Ecto neural progenitor cell (in vitro differentiated cells): ENCODE measurements at places on chromosomes 2 and 18.

GRCh38 chr2:71879509-71880184, 268.0 kb downstream of the CYP26B1 start:
- DNase-seq = no peak

DNA sequence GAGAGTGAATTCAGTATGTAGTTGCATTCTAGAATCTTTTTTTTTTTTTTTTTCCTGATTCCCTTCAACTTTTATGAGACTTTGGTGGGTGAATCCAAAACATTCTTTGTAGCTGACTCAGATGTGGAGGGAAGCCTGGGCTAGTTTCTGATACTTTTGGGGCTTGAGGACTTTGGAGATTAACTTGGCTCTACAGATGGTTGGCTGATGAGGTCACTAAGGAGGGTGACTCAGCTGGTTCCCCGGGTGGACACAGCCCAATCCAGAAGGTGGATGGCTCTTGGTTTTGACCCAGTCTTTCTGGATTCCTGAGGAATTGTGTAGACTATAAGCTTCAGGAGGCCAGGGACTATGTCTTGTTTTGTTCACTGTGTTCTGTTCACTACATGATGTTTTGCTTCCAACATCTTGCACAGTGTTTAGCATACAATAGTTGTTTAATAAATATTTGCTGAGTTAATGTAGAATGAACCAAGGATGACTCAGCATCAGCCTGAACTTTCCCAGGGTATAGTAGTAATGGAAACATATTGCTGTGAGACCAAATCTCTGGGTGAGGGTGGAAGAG, 30.5 kb downstream of the LAMA3 start:
- no peak for DNase-seq

DNA sequence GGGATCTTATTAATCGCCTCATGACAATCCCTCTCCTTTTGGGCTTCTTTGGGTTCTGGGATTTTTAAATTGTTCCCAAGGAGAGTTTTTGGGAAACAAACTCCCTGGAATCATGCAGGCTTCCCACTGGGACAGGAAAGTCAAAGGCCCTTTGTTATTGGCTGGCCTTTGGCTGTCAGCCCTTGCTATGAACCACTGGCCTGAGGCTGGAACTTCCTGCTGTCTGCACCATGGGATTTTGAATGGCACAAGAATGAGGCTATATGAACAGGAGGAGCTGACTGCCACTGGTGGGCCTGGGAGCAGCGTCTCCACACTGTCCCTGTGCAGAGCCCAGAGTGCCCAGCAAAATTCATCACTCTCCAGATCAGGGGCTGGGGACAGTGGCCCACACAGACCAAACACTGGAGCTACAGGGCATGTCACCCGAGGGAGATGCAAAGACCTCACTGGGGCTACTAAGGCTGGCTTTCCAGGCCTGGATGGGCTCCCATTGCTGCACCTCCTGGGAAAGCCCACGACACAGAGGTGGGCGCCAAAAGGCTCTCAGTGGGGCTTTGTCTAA, 35.7 kb downstream of the STEAP3 start:
- no peak for DNase-seq

- DNase-seq = no peak
These were observed 36.5 kb downstream of the SLC8A1 start for GRCh38 chr2:40415391-40415790.

DNA sequence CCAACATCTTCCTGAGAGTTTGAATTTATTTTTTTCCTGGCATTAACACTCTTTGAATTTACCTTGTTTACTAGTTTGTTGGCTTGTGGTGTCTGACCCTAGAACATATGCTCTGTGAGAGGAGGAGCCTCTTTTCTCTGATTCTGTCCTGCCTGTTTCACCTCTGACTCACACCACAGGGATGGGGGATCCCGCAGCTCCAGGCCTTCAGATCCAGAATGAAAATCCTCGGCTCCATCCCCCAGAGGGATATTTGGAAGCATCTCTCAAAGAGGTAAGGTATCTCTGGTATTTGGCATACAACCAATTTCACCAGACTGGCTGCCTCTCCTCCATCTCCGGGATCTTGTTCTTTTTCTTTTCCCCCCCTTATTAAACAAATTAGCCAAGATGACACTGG, 104.7 kb downstream of the GPR39 start:
- no peak for DNase-seq

GRCh38 chr2:134603966-134604365, 114.8 kb downstream of the TMEM163 start:
- DNase-seq = no peak

- DNase-seq = no peak
These were observed 25.6 kb downstream of the FAP start for GRCh38 chr2:162217598-162217997.

DNA sequence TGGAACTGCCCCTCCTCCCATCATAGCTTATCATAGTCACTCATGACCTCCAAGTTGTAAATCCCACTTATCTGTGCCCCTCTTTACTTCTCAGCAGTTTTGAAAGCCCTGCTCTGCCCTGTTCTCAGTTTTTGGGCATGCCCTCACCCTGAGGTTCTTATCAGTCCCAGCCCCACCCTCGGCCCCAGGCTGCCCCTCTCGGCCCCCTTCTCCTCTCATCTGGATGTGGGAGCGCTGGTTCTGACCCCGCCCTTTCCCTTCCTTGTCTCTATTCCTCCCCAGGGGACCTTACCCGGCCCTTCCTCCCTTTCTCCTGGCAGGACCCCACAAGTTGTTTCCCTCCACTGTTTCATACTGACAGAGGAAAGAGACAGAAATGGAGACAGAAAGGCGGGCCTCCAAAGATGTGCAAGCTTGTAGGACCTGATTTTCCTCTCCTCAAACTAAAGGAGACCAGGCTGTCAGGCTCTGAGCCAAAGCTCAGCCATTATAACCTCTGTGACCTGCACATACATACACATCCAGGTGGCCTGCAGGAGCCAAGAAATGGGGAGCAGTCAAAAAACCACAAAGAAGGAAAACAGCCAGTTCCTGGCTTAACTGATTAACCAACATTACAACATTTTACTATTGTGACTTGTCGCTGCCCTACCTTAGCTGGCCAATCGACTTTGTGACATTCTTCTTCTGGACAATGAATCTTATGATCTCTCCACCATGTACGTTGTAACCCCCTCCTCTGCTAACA, 171.0 kb upstream of the HS6ST1 start:
- peak; percentile 34 for DNase-seq

DNA sequence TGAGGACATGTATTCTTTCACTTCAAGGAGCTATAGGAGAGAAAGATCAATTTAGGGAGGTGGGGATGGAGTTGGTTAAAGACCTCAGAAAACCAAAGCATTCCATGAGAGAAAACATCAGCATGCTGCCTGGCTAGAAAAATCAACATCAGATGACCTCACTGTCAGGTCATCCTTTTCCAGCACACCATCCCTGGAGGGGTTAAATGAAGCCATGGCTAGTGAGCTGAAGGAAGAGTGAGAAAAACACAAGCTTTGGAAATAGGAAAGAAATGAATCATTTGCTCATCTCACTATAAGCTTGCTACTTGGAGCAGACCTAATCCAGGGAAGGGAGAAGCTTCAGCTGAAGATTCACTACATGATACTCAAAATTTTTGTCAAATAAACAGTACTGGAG, 109.5 kb upstream of the ITGB6 start:
- no peak for DNase-seq

DNA sequence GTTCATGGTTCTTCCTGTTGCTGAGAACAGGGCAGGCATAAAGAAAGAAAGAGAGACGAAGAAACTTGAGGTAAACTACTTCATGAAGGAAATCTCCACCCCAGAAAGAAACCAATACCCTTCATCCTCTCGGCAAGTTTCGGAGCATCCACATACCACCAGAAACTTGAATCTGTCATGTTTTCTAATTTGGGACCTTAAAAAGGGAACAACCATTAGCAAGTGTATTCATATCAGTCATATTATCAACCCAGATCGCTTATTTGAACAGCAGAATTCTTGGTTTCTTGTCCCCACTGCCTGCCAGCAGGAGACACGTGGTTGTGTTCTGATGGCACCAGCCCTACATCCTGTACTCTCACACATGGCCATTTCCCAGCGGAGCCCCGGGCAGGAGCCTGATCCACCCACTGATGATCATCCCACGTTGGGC, 53.2 kb upstream of the FZD7 start:
- no peak for DNase-seq

- DNase-seq = peak; percentile 26
These were observed 68.5 kb downstream of the STPG4 start for GRCh38 chr2:47086571-47086970.

- DNase-seq = no peak
These were observed 1.1 kb upstream of the CEP192 start for GRCh38 chr18:12990123-12990475.

GRCh38 chr2:233030-233429, 30.8 kb downstream of the SH3YL1 start:
- no peak for DNase-seq

DNA sequence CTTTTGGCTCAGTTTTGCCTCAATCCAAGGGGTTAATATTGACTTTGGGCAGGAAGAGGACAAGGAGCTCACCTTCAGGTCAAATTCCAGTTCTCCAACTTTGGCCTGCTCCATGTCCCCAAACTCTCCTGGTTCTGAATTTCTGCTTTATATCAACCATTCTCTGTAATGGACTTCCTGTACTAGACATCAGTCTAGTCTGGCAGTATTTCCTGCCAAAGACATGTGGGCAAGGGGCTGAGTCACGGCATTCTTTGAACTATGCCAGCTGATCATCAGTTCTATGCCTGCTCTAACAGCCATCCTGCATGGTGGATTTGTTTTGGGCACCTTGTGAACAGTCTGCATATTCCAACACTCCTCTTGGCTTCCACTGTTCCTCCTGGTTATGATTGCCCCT, 199.4 kb downstream of the ZEB2 start:
- DNase-seq = no peak

GRCh38 chr2:10246370-10246769, 56.3 kb upstream of the HPCAL1 start:
- DNase-seq = no peak

- no peak for DNase-seq
These were observed 60.3 kb downstream of the RPIA start for GRCh38 chr2:88751768-88752167.

DNA sequence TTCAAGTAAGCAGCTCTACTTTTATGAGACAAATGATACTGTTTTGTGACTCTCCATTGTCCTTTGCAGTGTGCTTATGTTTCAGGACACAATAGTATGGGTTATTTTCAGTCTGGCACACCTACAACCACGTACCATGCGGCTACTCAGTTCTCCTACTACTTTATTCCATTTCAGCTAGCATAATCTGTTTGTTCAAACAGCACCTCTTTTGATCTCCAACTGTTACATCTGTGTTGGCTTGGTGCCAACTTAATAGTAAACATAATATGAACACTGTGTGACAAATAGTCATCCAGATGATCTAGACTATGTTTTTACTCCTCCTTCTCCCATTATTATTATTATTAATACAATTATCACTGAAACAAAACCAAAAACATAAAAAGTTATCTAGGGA, 40.5 kb downstream of the MYO3B start:
- DNase-seq = no peak

DNA sequence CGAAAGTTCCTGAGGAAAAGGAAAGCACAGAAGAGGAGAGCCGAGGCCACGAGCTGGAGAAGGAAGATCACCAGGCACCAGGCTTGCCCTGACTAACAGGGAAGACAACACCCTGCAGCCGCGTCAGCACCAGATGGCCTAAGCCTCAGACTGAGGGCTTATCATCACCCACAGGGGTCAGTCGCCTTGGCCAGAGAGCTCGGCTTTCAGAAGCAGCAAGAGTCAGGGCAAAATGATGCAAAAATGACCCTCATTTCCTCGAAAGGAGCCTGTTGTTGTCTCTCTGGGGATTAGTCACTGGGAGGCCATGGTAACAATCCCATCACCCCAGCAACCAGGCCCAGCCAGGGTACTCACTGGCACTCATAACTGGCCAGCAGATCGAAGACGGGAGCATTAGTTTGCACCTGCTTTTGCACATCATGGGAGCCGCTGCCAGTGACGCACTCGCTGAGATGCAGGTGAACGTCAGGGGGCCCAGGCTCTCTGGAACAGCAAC, 42.7 kb upstream of the ZFP36L2 start:
- DNase-seq = peak; percentile 57

- no peak for DNase-seq
These were observed 248.9 kb downstream of the DCC start for GRCh38 chr18:52588931-52589330.

DNA sequence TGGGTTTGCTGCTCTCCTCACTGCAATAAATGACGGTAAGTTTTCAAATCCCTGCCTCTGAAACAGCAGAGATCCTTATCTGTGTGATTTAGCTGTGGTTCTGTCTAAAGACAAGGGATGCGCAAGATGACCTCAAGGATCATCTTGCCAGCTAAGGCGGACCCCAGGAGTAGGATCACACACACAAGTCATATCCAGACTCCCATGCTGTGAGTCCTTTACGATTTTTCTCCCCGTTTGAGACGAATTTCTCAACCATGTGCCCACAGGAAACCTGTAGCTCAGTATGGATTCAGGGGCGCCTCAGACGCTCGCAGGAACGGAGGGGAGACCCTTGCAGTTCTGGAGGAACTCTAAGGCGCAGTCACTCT, 11.1 kb upstream of the DCTN1 start:
- no peak for DNase-seq

DNA sequence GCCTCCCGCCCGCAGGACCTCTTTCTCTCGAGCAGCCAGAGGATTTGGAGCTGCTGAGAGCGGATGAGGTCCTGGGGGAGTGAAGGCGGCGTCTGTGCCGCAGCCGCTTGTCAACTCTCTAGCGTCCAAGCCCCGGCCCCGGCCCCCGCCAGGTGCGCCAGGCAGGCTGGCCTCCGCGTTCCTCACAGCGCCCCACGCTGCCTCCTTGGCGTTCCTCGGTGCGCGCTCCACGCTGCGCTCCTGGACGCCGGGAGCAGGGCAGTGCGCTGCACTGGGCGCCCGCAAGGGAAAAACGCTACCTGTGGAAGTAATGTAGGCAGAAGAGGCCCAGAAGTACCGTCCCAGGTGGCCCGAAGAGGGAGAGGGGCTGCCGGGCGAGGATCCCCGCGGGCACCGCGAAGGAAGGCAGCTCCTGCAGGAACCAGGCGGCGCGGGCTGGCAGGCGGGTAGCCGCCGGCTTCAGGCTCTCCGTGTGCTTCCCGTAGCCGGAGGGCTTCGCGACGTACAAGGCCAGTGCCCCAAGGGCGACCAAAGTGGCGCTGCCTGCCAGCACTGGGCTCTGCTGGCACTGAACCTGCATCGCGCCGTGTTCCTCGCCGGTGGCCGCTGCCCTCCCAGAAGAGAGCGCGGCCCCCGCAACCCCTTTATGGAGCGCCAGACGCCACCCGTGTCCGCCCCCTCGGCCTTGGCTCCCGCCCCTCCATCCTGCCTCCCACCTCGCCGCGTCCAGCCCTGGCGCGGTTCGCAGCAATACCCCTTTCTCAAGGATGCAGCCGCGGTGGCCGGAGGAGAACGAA, at the start of gene SRD5A2:
TSS of gene SRD5A2 (minus strand) at position 618 of the 797 bp plus-strand sequence. CDS start at position 580, 38 bp downstream.
- peak; percentile 62 for DNase-seq

DNA sequence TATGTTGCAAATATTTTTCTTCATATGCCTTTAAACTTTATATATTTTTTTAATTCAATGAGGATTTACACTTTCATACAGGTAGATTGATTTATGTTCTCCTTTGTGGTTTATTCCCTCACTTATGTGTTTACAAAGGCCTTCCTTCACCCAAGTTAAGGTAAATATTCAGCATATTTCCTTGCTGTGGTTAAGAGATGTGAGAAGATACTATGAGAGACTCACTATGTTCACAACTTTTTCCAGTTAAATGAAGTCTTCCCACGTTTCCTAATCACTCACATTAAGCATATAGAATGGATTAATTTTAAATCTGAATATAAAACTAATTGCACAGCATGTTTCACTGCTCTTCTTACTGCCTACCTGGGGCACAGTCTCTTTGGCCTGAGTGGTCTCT, 597 bp downstream of the PECR start:
- DNase-seq = no peak
